ENCODE measurements at places on chromosomes 2 and 18.

GRCh38 chr2:6314218-6314960 lies 551.3 kb downstream of the CMPK2 start:
- DNase-seq, result no peak

GRCh38 chr2:239142806-239143205 lies 258.0 kb downstream of the HDAC4 start:
- DNase-seq, result peak; percentile 31

GRCh38 chr2:162732946-162733698 lies 105.4 kb downstream of the KCNH7 start:
- no peak for DNase-seq

DNA sequence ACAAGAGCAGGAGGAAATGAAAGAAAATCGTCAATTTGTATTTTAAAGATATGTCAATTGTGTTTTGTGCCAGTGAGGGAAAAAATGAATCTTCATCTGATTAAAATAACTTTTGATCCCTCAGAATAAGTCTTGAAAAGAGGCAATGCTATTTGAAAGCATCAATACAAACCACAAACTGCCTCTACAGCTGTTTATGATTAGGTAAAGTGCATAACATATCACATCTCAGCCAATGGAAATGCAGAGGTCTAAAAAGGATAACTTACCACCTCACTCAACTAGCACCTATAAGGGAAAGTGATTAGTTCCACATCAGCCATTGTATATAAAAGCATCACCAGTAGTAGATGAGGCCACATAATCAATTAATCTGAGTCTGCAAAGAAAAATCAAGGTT lies 492.2 kb upstream of the CDH2 start:
- DNase-seq, result no peak

GRCh38 chr2:150109028-150109427 lies 378.4 kb downstream of the RND3 start:
- DNase-seq, result no peak

GRCh38 chr18:50107468-50107977 lies 87.4 kb downstream of the MYO5B start:
- no peak for DNase-seq

DNA sequence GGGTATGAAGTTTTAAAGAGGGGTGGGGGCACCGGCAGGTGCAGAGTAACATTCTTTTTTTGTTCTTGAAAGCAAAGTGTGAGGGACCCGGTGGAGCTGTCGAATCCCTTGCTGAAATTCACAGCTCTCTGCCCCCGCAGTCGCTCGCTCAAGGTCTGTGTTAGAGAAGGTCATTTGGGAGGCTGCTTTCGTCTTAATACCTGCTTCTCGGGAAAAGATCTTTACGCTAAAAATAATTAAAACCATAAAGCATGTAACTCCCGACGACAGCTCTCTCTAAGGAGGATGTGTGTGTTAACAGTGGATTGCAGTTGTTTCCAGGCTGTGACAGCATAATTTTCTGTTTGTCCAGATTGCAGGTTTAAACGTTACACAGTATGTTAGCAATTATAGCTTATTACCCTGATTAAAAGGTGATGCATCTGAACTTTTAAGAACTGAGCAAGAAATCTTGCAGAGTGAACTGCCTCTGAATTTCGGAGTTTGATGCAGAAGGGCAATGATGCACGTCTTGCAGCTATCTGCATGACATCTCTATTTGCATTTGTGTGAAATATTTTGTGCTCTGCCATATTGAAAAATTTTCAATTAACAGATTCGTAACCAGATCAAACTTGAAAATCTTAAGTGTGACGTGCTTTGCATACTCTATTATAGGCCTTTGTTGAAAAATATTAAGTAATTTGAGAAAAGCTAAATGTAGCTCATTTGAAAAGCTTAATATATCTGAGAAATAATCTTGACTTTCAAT lies 954 bp downstream of the RAPGEF4 start:
- DNase-seq, result no peak

- DNase-seq, result no peak
Observed at GRCh38 chr18:4510160-4510559, 55.1 kb upstream of the DLGAP1 start.

- no peak for DNase-seq
Observed at GRCh38 chr2:196113061-196113974, 44.7 kb upstream of the DNAH7 start.

- DNase-seq, result no peak
Observed at GRCh38 chr2:216436383-216436782, 24.1 kb downstream of the SMARCAL1 start.

DNA sequence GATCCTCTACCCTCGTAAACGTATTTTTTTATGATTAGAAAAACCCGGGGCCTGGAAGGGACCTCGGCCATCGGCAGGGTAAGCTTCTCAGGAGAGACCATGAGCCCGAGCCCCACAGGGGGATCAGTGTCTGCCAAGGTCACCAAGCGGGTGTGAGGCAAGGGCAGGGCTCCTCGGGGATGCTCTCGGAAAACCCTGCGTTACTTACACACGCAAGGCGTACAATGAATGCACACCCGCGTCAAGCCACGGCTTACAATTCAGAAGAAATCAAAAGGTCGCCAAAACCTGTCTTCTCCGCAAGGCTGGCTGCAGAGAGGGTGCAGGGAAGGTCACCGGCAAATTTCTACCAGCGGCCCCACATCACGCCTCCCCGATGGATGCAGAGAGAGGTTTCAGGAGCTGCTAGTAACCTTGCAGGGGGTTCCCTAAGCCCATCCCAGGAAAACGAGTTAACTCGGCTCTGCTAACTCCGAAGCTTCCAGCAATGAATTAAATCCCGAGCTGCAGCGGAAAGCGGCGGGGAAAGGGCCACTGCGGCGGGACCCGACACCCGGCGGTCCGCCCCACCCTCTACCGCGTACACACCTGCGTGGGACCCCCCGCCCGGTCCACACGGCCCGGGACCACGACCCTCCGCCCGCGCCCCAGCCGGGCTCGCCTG lies 638 bp downstream of the ST3GAL5 start:
- peak; percentile 11 for DNase-seq

DNA sequence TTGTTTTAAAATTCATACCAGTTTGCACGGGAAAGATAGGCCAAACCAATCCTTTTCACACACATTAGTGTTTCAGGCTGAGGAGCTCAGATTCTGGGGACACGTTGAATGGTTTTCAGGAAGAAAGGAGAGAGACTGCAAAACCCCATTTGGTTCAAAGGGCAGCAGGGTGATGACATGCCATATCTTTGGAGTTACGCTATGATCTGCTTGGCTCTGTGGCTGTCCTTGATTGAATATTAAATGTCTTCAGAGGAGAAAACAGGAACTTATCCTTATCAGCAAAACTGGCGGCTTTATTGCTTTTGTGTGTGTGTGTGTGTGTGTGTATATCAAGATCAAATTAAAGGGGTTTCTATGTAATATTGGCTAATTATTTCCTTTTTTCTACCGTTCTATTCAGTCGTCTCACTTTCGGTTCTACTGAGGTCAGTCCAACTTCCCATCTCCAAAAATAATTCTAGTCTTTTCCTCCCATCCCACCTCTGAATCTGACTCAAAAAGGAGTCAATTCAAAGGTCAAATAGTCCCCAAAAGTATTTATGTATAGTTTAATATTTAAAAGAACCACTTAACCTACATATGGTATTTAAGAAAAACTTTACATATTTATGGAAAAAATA lies 292.9 kb upstream of the CCDC68 start:
- no peak for DNase-seq

- DNase-seq, result no peak
Observed at GRCh38 chr2:79876430-79876829, 363.6 kb downstream of the CTNNA2 start.

DNA sequence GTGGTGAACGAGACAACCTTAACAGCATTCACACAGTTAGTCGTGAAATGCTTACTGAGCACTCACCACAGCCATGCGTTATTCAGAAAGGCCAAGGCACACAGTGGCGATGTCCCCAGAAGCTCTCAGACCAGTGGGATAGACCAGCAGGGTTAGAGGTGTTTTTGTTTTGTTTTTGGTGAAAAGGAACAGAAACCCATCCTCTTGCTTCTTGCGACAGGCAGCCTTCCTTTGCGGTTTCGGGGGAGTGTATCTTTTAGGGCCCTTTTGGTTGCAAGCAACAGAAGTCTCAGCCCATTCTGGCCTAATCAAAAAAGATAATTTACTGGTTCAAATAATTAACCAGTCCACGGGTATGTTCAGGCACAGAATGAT lies 4.7 kb downstream of the GNLY start:
- DNase-seq, result no peak

DNA sequence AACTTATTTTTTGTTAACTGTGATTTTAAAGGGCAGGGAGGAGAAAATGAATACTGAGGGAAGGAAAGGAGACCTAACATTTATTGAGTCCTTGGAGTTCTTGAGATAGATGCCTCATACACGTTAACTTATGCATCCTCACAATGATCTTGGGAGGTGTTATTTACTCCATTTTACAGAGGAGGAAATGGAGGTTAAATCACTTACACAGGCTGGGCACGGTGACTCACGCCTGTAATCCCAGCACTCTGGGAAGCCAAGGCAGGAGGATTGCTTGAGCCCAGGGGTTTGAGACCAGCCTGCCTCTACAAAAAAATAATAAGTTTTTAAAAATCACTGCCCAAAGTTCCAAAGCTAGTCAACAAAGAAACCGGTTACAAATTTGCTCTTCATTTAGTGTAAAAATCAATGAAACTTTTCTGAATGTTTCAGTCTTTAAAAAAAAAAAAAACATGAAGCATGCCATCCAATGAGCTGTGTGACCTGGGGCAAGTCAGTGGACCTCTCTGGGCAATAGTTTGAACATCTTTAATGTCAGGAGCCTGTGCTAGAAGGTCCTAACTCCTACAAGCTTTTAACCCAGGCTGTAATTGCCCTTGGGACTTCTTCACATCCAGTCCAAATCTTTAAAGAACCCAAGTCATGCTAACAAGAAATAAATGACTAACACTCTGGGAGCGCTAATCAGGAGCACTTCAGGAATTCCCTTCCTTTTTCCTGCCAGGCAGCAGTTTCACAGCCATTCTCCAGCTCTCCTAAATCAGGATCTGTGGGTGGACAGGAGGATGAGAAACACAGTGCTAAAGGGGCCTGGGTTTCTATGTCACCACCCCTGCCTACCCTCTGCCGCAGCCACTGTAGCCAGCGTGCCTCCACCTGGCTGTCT lies 176.4 kb downstream of the TMEM247 start:
- no peak for DNase-seq

DNA sequence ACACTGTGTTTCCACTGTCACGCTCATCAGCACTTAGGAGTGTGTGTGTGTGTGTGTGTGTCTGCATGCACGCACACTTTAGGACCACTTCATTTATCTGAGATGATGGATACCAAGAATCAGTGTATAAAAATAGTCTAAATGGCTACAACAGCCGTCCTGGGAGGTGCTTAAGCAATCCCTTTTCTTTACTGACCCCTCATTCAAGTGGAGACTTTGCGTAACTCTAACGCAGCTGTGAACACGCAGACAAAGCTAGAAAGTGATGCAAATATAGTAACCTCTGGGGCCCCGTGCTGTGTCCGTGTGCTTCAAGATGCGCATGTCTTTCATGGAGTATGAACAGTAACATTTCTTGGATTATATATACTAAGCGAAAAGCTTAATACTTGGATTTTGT lies 40.4 kb upstream of the RBM44 start:
- no peak for DNase-seq

DNA sequence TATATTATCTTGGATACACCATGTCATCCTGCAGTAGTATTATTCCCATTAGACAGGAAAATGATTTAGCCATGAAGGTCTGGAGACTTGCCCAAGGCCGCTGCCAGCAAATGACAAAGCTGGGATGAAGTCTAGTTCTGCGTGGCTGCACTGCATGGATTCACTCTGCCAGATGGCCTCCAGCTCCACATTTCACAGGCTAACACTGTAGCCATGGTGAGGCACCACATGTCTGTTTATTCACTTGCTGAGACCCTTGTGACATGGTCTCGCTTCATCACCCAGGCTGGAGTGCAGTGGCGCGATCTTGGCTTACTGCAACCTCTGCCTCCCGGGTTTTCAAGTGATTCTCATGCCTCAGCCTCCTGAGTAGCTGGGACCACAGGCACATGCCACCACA lies 31.5 kb upstream of the SCG2 start:
- DNase-seq, result no peak

DNA sequence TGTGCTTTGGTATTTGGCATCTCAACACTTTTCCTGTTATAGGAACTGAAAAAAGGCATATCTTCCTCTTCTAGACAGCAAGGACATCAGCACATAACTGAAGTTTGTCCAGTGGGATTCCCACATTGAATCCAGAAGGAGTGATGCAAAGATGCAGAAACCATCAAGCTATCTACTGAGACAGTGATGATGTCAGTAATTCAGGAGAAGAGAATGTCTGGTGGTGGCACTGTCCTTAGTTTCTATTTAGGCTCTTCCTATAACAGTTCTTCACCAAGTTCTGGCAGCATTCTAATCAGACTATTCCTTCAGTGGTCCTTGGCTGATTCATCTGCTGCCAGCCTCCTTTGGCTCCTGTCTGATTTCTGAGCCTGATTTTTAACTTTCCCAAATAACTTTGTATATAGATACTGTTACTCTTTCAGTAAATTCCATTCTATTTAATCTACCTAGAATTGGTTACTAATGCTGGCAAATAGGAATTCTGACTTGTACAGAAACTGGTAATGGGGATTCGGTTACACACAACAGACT lies 56.6 kb upstream of the AGPS start:
- DNase-seq, result no peak

DNA sequence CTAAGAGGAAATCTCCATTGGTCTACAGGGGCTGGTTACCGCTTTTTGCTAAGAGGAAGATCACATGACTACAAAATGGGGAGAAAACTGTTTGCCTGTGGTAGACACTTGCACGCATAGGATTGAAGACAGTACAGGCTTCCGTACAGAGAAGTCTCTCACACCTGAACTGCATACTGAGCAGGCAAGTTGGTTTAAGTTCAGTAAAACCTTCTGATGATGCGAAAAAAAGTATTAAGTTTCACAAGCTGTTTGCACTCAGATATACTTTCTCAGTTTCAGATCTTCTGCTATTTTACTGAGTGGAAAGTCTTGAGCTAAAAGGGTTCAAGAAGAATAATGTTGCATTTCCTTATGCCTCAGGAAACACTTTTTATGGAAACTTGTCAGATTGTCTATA lies 292.2 kb upstream of the MC4R start:
- no peak for DNase-seq

DNA sequence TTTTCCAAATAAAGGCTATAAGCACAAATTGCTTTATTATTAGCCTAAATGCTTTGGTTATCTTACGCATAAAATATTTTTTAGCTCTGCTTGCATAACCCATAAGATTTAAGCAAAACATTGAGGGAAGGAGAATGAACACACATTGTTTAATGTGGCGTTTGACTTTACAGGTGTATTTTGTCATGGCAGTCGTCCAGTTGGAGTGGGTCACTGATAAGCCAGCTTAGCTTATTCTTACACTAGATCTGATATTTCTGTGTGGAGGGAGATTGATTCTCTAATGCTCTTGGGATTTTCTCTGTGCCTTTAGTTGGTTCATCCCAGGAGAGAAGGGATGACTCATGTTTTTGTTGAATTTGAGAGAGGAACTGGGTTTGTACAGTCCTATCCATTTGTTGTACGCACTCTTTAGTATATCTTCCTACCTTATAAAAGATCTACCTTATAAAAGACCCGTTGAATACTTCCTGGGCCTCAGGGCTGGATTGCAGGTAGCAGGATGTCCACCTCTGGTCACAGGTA lies 47.5 kb upstream of the ACYP2 start:
- DNase-seq, result no peak

Measured in activated CD4-positive, alpha-beta T cell treated with anti-CD3 and anti-CD28 coated beads, Interleukin-2, amount 50 U/mL, for 16 hours (primary cell).